Pulmonary artery endothelial cell (primary cell): ENCODE measurements at places on chromosomes 12 and 14. TPM values are rescaled to one million over a fixed set of nuclear protein-coding genes. Genes with fewer than 3 reads are reported as not detected.

GRCh38 chr12:87383680-87384079 is 645.5 kb downstream of the C12orf50 start:
- DNase-seq = no peak

GRCh38 chr14:90003526-90004307 is 48.0 kb downstream of the TDP1 start:
- no peak for DNase-seq

GRCh38 chr12:1962051-1963020 is 41.9 kb downstream of the DCP1B start:
- no peak for DNase-seq

DNA sequence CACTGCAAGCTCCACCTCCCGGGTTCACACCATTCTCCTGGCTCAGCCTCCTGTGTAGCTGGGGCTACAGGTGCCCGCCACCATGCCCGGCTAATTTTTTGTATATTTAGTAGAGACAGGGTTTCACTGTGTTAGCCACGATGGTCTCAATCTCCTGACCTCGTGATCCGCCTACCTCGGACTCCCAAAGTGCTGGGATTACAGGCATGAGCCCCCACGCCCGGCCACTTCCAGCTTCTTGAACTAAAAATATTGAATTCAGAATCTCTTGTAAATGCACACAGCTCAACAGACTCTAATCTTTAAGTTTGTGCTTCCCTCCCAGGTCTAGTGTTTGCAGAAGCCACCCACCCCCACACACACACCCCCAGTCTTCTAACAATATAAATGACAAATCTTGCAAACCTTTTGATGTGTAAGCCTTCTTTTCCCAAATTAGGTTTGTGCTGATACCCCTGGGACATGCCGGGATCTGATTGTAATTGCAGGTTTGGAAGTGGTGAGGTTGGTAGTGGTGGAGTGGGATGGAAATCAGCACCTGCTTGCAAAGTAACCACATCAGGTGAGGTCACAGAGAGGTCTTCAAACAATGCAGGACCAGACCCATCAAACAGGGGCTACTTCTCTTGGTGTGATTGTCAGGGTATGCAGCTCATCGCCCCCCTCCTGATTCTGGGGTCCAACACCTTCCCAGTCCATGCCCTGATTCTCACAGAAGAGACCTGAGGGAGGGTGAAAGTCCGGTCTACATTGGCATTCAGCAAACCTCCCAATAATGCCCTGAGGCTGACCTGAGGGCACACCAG is 51.4 kb upstream of the GPR132 start:
- DNase-seq = no peak

- DNase-seq = no peak
Observed at GRCh38 chr14:60661721-60662120, 12.4 kb upstream of the SIX1 start.

GRCh38 chr12:101666052-101666728 is 31.2 kb upstream of the CHPT1 start:
- DNase-seq = no peak

DNA sequence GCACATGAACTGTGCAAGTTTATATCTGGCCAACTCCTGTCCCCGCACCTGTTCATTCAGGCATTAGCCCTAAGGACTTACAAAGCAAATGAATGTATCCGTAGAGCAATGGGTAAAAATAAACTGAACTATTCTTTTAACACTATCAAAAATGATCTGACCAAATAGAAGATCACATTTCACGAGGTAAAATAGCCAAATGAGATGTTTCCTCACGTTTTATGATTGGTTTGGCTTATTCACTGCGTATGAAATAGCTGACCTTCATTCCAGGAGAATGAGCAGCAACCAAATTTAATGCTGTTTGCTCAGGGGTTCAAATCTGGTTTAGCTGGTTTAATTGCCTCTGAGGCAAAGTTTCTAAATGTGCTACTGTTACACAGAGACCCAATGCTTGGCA is 216.0 kb upstream of the EEA1 start:
- DNase-seq = no peak

DNA sequence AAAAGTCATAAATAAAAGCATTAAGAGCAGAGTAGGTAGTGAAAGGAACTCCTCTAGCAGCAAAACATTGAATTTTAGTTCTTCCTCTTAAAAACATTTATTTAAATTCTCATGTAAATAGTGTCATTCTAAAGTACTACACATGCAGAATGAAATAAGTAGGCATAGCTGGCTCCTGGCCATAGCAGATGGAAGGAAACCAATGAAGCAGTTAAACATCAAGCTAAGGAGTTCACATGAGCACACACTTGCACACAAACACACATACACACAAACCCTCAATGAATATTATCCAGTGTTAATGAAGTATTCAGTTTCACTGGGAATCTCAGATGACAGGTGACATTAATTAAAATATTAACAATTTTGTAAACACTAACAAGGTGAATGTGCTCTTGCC is 69.3 kb downstream of the SLC35F4 start:
- DNase-seq = no peak

GRCh38 chr14:45136399-45136798 is 669 bp downstream of the FANCM start:
- no peak for DNase-seq

GRCh38 chr14:99601361-99601831 is 2.6 kb downstream of the CCDC85C start:
- no peak for DNase-seq

DNA sequence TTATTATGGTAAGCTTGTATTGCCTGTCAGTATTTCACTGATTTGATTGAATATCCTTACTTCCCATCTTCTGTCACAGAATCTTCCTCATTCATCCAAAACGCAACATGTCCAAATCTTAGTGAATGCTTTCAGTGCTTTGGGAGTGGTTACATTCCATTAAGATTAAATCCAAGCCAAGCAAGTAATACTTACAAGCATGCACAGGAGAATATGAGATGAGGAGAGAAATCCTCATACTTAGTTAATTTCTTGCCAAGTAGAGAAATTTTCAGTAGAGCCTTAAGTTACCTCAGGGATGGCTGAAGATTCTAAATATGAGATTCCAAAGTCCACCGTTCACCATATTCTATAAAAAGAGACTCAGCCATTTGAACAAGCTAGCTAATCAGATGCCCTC is 316.0 kb downstream of the RAD51B start:
- DNase-seq = no peak

DNA sequence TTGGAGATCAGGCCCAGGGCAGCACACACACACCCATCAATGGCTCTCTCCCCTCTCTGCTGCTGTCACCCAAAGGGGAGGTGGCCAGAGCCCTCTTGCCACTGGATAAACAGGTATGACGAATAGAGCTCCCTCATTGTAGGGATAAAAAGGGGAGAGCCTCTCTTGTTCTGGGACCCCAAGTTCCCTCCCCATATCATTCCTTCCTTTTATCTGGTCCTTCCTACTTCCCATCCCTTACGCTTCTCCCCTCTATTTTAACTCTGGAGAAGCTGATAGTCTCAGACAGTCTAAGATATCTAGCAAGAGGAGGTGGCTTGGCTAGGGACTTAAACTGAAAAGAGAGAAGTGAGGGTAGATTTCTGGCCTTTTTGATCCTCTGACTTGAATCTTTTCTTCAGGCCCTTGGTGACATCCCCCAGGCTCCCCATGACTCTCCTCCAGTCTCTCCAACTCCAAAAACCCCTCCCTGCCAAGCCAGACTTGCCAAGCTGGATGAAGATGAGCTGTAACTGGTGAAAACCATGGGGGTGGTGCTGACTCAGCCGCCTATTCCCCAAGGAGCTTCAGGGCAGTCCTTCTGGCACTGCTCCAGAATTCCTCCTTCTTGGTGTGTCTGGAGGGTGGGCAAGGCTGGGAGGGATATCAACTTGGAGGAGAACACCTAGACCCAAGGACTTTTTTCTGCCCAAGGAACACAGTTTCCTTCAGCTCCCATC is 5.3 kb downstream of the ARHGEF25 start:
- DNase-seq = no peak

- DNase-seq = no peak
Observed at GRCh38 chr12:12282761-12283425, 16.0 kb upstream of the LRP6 start.

- DNase-seq = no peak
Observed at GRCh38 chr12:30015631-30016337, 232.0 kb upstream of the TMTC1 start.

GRCh38 chr14:52023518-52023917 is 34.2 kb downstream of the RTRAF start:
- no peak for DNase-seq

DNA sequence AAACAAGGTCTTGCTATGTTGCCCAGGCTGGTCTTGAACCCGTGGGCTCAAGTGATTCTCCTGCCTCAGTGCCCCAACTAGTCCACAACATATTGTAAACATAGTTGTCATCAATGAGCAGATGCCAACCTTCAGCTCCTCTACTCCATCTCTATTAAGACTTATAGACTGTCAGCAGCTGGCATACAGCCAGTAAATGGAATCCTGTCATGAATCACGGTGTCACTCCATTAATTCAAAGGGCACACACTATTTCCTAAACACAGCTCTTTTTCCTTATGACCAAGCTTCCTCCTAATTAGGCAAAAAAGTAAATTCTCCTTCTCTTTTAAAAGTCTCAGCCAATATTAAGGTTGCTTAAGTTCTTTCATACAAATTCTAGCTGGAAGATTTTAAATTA is 111.2 kb downstream of the ITPR2 start:
- no peak for DNase-seq

DNA sequence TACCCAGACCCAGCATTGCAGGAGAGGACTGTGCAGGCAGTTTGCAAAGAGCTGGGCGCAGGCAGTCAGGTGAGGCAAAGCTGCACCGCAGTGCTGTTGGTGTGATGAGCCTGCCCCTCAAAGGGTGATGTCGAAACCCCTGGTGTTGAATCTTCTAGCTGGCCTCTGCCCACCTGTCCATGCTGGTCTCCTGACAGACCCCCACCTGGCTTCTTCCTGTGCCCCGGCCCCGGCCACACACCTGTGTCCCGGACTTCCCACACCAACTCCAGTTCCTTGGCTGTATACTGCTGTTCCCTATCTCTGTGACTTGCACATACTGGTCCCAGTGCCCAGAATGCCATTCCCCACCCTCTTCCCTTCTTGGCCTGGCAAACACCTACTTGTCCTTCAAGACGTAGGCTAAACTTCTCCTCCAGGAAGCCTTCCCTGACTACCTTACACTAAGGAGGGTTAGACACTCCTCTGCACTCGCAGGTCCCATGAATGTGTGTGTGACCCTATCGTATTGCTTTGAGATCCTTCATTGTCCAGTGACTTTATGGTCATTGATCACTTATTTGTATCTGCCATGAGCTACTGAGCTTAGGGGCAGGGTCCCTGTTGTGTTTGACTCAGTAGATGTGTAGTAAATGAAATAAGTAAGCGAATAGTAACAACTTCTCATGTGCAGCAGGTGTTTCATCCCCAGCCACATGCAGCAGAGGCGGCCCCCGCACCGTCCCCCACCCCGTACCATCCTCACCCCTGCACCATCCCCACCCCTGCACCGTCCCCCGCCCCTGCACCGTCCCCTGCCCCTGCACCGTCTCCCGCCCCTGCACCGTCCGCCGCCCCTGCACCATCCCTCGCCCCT is 37.4 kb downstream of the ESRRB start:
- DNase-seq = no peak

DNA sequence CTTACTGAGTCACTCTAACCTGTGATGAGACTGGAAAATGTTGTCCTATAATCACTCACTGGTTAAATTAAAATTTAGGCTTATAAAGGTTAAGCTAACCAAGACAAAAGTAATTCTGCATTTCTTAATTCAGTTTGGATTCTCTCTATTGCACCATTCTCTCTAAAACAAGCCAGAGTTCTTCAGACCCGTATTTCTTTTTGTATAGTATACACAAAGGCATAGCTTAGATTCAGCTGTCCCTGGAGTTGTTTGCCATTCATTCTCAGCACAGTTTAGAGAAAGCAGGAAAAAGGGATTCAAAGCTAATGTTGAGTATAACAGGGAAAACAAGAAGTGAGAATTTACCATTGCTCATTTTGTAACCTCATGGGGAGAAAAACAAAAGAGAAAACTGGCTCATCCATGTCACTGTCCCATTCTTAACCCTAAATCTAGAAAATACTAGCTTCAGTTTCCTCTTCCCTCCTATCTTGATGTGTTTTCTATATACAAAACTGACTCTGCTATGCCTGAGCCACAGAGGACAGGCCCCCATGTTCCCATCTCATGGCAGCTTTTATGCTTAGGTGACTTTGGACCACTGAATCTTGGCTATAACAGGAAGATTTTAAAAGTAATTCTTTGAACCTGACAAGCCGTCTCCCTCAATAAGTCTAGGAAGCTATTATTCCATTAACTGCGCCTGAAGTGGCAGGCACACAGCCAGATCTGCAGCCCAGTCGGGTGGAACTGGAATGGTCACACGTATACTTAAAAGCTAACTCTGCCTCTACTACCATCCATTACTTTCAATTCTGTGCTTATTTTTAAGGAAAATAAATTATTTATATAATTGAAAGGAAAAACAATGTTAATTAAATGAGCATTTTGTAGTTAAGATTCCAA is 7.0 kb downstream of the AREL1 start:
- DNase-seq = no peak

Gene LTBR
- 33.6 and 53.1 TPM in 2 replicates for total RNA-seq

Gene TMEM253
- total RNA-seq = not detected in 2 replicates

Gene ANGEL1
- total RNA-seq = 8.8 and 8.9 TPM in 2 replicates

Gene OLR1
- total RNA-seq = not detected in 2 replicates

Gene KRT5
- total RNA-seq = 0.66 and 2.0 TPM in 2 replicates

Gene FUT8
- total RNA-seq = 55.5 and 84.3 TPM in 2 replicates

Gene AKAP3
- total RNA-seq = 0.79 and 2.2 TPM in 2 replicates

Gene ALX1
- not detected in 2 replicates for total RNA-seq

Gene TAS2R14
- 0.92 and 1.4 TPM in 2 replicates for total RNA-seq

Gene RACGAP1
- 49.2 and 84.9 TPM in 2 replicates for total RNA-seq
